NCI-H1048 (cell line): ENCODE measurements at places on chromosomes 1 and 21.
A peak's percentile ranks its signal among the peaks of the same experiment; 100 is the strongest.

- no peak for DNase-seq
Observed at GRCh38 chr1:99445486-99445885, 181.2 kb downstream of the PLPPR4 start.

DNA sequence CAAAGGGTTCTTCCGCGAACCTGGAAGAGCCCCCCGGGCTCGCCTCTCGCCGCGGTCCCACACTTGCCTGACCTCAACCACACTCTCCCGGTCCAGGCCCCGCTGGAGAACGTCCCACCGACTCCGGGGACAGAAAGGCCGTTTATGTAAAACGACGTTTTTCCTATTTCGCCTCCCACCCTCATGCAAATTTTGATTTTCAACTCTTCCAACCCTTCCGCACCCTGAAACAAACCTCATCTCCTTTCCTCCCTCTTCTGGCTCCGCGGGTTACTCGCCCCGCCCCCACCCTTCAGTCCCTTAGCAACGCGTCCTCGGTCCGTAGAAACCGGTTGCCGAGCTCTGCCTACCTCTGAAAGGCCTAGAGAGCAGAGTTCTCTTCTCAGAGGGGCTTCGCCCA, at the start of gene C1orf141:
Gene C1orf141, minus strand, starts transcription at position 276 of the 400 bp plus-strand sequence. CDS start 7,730 bp downstream, outside the sequence.
- DNase-seq: no peak

DNA sequence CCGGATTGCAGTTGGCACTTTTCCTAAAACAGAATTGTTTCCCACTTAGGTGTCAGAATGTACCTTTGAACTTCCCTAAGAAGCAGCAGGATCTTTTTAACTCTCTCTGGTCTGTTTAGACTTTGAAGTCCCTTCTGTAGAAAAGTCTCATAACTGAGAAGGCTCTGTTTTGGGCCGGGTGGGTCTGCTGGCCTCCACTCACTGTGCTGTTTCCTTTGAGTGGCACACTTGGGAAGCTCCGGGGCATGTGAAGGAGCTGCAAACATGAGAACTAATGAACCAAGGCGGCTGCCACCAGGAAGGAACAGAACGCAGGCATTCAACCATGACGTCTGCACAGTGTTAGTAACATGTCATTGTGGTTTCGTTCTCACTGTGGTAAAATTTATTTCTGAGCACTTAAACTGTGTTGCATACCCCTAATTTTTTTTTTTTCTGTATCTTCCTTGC, 19.5 kb upstream of the NCMAP start:
- DNase-seq: no peak

DNA sequence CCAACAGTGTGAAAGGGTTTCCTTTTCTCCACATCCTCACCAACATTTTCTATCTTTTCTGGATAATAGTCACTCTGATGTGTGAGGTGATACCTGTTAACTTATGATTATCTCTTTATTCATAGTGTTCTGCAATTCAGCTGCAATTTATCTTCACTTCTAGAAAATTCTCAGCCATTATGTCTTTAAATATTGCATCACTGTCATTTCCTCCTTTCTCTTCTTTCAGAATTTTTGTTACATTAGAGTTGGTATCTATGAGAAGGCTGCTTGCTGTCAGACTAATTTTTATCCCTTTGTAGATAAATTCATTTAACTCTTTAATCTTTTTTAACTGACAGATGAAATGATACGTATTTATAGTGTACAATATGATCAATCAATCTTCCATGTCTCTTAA, 30.5 kb upstream of the ATF3 start:
- DNase-seq: no peak

DNA sequence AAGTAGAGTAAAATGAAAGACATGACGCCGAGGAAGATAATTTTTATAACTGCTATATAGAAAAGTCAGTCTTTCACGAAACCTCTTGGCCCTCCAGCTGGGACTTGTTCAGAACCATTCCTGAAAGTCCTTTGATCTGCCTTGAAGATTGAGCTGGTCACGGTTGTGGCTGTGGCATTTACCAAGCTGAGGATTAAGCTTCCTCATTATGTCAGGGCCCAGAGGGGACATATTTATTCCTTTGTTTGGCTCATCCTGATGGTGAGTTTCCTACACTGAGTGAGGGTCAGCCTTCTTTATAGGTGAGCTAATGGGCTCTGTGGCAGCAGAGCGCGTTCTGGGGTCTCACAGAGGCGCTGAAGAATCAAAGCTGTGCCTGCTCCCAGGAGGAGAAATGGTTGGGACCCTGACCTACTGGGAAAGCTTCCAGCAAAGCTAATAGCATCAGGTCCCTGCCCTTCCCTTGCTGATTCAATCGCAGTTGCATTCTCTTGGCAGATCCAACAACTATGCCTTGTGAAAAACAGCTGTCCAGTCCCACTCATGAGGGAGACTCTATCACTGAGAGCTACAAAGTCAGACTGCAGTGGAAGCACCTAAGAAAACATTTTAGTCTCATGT, 43.2 kb upstream of the PBX1 start:
- DNase-seq: no peak

DNA sequence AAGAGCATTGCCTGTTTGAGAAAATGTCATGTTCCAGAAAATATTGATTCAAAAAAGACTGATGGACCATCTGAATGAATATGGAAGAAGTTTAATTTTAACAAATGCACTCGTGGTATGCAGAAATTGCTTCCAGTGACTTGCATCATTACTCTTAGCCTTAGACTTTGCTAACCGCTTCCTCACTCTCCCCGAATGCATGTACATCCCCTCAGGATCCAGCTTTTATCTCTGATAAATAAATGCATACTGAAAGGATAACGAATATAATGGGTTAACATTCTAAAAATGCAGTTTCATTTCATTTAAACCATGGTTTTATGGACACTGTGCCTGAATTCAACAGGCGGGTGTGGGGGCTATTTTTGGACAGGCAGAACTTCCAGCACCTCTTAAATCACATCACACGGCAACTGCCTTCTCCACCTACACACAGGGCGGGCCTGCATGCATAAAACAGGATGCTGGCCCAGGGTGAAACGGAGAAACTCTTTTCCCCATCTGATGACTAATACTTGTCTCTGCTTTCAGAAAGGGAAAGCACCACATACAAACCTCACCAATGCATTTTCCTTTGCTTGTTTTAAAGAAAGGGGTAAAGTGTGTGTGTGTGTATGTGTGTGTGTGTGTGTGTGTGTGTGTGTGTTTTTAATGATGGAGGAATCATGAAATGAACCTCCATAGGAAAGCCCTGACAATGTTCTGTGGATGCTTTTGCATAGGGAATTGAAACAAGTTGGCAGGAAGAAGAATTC, 48.7 kb downstream of the SPAG17 start:
- DNase-seq: no peak

DNA sequence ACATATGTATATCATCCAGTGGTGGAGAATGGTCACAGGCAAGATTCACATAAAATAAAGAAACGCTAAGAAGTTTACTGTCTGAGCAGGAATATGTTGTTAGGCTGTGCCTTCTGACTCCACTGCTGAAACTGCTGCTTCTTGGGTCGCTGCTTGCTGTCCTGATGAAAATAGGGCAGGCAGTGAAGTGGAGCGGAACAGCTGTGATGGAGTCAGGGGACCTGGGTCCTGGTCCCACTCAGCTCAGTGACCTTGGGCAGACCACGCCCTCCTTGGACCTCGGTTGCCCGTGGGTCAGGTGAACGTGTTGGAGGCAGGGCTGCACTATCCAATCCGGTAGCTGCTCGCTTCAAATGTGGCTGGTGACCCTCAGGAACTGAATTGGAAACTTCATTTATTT, 33.4 kb upstream of the IFFO2 start:
- no peak for DNase-seq

DNA sequence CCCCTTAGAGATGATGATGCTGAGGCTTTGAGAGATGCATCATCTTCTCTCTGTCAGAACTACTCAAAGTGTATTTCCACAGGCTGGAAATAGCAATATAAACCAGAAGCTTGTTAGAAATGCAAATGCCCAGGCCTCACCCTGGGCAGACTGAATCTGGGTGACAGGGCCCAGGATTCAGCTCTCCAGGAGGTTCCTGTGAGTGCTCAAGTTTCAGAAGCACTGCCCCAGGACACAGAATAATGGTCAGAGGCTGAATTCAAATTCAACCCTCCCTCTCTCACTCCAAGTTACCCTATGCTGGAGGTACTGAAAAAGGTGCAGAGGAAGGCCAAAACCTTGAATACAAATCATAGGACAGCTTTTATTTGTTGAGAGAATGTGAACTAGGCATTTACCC, 98.5 kb upstream of the NGF start:
- DNase-seq: no peak

DNA sequence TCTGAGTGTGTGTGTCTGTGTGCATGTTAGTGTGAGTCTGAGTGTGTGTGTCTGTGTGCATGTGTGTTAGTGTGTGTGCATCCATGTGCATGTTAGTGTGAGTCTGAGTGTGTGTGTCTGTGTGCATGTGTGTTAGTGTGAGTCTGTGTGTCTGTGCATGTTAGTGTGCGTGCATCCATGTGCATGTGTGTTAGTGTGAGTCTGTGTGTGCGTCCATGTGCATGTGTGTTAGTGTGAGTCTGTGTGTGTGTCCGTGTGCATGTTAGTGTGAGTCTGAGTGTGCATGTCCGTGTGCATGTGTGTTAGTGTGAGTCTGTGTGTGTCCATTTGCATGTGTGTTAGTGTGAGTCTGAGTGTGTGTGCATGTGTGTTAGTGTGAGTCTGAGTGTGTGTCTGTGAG, 76.6 kb upstream of the ACTRT2 start:
- DNase-seq: no peak

GRCh38 chr1:53641481-53642214, 97.3 kb downstream of the GLIS1 start:
- no peak for DNase-seq

DNA sequence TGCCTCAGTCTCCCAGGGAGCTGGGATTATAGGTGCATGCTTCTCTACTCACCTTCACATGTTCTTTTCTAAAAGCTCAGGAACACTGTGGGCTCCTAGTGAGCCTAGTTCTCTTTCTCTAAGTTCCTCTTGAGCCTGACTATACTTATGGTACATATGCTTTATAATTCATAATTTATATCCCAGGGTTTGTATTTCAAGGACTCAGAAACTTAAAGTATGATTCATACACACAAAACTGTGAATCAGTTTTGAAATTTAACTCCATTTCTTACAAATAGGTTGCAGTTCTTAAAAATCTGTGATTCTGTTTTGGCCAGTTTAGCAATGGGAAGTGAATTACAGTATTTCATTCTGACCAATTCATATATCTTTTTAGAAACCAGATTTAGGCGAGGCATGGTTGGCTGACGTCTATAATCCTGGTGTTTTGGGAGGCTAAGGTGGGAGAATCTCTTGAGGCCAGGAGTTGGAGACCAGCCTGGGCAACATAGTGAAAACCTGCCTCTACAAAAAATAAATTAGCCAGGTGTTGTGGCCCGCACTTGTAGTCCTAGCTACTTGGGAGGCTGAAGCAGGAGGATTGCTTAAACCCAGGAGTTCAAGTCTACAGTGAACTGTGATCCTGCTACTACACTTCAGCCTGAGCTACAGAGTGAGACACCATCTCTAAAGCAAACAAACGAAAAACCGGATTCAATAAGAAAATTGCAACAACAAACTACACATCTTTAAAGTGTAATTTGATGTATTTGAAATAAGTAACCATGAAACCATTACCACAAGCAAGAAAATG, 15.6 kb downstream of the RASAL2 start:
- DNase-seq: no peak

DNA sequence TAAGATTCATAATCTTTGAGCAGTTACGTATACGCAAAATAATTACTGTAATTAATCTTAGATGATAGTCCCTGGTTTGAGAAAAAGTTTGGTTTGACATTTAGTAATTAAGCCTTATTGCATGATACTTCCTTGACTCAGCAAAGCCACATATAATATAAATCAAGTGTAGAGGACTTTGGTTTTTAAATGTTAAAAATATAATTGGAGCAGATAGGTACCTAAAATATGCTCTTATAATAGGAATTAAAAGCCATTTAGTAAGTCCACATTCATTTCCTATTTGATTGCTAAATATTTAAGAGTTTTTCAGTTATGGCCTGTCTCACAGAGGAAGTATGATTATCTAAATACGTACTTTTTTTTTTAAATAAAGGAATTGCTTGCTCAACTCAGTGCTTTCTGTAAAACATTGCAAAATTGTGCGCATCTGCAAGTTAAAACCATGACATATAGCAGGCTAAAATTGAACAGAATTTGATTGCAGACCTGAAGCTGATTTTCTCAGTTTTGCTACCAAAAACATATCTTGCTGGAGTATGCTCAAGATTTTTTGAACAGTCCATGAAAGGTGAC, 20.4 kb downstream of the RPE65 start:
- DNase-seq: no peak

DNA sequence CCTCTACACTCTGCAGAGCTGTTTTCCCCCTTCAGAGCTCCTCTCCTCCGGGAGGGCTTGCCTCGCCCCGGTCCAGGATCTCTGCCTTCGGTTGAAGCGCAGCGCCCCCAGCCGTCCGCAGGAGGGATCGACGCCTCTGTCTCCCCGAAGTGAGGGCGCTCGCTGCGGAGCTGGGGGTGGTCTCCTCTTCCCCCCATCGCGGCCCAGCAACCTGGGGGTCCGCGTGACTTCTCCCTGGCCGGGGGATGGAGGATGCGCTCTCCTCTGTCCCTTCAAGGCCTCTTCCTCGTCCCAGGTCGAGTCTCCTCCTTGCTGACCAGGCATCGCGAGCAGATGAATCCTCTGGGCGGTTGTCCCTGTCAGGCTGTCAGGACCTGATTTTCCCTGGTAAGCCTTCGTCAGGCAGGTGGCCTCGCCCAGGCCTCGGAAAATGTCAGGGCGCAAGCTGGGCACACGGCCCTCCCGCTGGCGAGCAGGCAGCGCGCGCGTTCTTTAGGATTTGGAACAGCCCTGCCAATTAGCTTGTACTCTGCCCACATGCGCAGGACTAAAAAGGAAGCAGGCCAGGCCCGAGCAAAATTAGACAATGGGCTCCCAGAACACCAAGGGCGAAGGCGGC, 90.5 kb downstream of the EDEM3 start:
- DNase-seq: peak; percentile 43

DNA sequence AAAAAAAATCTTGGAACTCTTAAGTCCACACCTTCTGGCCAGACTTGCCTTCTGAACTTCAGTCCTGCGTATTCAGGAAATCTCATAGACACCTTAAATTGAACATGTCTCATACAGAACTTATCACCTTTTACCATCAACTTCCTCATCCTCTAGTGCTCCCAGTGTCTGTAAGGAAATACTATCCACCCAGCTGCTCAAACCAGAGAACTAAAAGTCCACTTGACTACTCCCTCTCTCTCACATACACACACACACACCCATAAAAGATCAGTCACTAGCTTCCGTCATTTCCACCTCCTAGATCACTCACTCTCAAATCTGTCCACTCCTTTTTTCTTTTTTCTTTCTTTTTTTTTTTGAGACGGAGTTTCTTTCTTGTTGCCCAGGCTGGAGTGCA, 10.9 kb upstream of the CAP1 start:
- DNase-seq: no peak

GRCh38 chr1:114347431-114348209, 163.4 kb downstream of the TRIM33 start:
- no peak for DNase-seq

- no peak for DNase-seq
Observed at GRCh38 chr21:17467392-17467791, 45.5 kb upstream of the CXADR start.

DNA sequence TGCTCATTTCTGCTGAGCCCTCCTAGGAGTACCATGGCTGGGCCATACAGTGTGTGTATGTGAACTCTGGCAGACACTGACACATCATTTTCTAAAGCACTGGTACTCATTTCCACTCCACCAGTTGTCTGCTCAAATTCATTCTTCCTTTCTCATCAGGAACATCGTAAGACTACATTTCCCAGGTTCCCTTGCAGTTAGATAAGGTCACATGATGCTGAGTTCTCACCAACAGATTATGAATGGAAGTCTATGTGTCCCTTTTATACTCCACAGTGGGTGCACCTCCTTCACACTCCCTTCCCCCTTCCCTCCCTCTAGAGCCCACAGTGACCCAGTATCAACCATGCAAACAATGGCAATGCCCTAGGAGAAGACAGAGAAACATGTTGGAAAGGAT, 38.3 kb upstream of the PAX7 start:
- DNase-seq: no peak
